A549 treated with GW870086 at 1 μM for 4 hours (cell line): ENCODE measurements at places on chromosomes 16 and 17. TPM values are rescaled to one million over a fixed set of nuclear protein-coding genes. Genes with fewer than 3 reads are reported as not detected.

NPIPB9 gene
- 1.3 to 1.7 TPM (median 1.4 TPM) in 5 replicates for total RNA-seq

ATP6V0A1 gene
- 33.4 to 44.5 TPM (median 40.8 TPM) in 5 replicates for total RNA-seq

KRTAP16-1 gene
- total RNA-seq: not detected in 5 replicates

CCL14 gene
- total RNA-seq: not detected in 5 replicates

ACSM5 gene
- total RNA-seq: not detected in 5 replicates

PRR29 gene
- 0.35 to 0.75 TPM (median 0.53 TPM) in 5 replicates for total RNA-seq

CARD14 gene
- total RNA-seq: 0.12 to 0.43 TPM (median 0.34 TPM) in 5 replicates

FMNL1 gene
- total RNA-seq: 31.4 to 37.6 TPM (median 36.1 TPM) in 5 replicates

DNAAF1 gene
- total RNA-seq: 0.21 to 0.47 TPM (median 0.43 TPM) in 5 replicates

BICDL2 gene
- total RNA-seq: not detected in 5 replicates

TBX6 gene
- total RNA-seq: 0.13 to 0.25 TPM (median 0.18 TPM) in 5 replicates

OTOP3 gene
- total RNA-seq: not detected in 5 replicates

DPEP2 gene
- not detected in 5 replicates for total RNA-seq

TMIGD1 gene
- total RNA-seq: not detected in 5 replicates

KRTAP9-4 gene
- not detected in 5 replicates for total RNA-seq

LPO gene
- total RNA-seq: not detected in 5 replicates

EVI2A gene
- not detected in 5 replicates for total RNA-seq

SDR42E1 gene
- 1.2 to 1.4 TPM (median 1.3 TPM) in 5 replicates for total RNA-seq

CA10 gene
- not detected in 5 replicates for total RNA-seq

KIAA0513 gene
- total RNA-seq: 1.8 to 3.2 TPM (median 2.2 TPM) in 5 replicates

XYLT2 gene
- 18.1 to 24.4 TPM (median 22.6 TPM) in 5 replicates for total RNA-seq

FNDC8 gene
- total RNA-seq: not detected in 5 replicates

MLYCD gene
- 1.1 to 2.6 TPM (median 1.7 TPM) in 5 replicates for total RNA-seq

CETP gene
- total RNA-seq: not detected in 5 replicates

AOC2 gene
- total RNA-seq: 1.8 to 2.3 TPM (median 1.9 TPM) in 5 replicates

NOD2 gene
- 0.05 TPM in 1 of 5 replicates, not detected in the others for total RNA-seq

LGALS9B gene
- not detected in 5 replicates for total RNA-seq

SLC16A11 gene
- not detected in 5 replicates for total RNA-seq
